Activated CD8-positive, alpha-beta T cell treated with anti-CD3 and anti-CD28 coated beads, Interleukin-2, amount 10 ng/mL, durations not matched to agents 7 days and 5 days (primary cell): ENCODE measurements at places on chromosomes 11 and 22. TPM values are rescaled to one million over a fixed set of nuclear protein-coding genes. Genes with fewer than 3 reads are reported as not detected.

GRCh38 chr11:128717516-128717915 is 23.6 kb downstream of the FLI1 start:
- no peaks in the 10 kb centered on the region for H3K27me3 ChIP-seq
- H3K4me1 ChIP-seq, result peaks cover 100% of the 10 kb centered on the region
- peak overlapping the region; percentile 76 for H3K4me3 ChIP-seq

GRCh38 chr22:45218976-45219375 is 21.7 kb downstream of the KIAA0930 start:
- no peaks in the 10 kb centered on the region for H3K27me3 ChIP-seq
- DNase-seq, result no peak
- H3K36me3 ChIP-seq, result no peaks in the 10 kb centered on the region
- H3K4me1 ChIP-seq, result peaks cover 7% of the 10 kb centered on the region
- H3K4me3 ChIP-seq, result no peak overlapping the region

- peak; percentile 47 for DNase-seq
- H3K36me3 ChIP-seq, result no peaks in the 10 kb centered on the region
- no peak overlapping the region for H3K4me3 ChIP-seq
- no peaks in the 10 kb centered on the region for H3K4me1 ChIP-seq
- H3K27me3 ChIP-seq, result peaks cover 7% of the 10 kb centered on the region
Measured at GRCh38 chr11:126716456-126717083, 284.0 kb downstream of the KIRREL3 start.

DNA sequence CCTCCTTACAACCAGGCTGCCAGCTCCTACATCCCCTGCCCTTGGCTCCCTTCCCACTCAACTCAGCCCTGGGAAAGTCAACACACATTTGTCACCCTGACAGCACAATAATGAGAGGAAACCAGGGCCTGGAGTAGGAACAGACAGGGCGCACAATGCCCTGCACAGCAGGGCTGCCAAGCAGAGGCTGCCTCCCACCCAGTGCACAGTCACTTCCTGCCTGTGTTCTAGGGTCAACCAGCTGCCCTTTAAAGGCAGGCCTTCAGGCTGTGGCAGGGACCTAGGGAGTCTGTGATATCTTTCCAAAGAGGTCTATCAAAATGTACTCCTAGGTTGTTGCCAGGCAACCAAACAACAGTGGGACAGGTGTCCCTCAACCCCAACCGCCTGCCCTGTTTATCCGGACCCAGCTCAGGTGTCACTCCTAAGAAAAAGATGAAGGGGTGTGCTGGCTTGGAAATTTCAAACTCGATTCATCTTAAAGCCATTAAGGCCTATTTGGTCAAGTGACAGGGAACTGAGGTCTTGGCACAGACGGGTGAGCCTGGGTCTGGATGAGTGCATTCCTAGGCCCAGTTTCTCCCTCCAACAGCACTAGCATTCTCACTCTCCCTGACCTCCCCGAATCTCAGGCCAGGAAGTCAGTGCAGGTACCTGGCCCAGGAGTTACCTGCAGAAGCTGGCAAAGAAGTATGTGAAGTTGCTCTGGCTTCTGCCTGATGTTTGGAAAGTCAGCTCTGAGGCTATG is 110.3 kb upstream of the PITPNB start:
- no peak for DNase-seq
- H3K27ac ChIP-seq, result no peak overlapping the region
- H3K4me1 ChIP-seq, result no peaks in the 10 kb centered on the region
- H3K27me3 ChIP-seq, result peaks cover under 1% of the 10 kb centered on the region
- H3K4me3 ChIP-seq, result no peak overlapping the region

DNA sequence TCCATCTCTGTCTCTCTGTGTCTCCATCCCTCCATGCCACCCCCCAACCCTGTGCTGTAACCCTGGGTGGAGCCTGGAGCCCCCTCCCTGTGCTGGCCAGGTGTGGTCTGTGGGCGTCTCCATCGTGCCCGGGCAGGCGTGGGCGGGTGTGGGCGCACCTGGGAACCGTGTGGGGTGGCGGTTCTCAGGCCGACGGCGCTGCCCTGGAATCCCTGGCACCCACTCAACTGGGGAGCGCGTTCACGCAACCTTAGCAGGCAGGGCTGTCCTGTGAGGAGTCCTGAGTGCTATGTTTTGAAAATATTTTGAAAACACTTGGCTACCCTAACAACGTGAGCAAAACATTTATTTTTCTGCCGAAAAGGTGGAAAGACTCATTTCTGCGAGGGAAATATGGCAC is 4.7 kb downstream of the TNNT3 start:
- no peak overlapping the region for H3K27ac ChIP-seq
- no peaks in the 10 kb centered on the region for H3K36me3 ChIP-seq
- H3K4me3 ChIP-seq, result no peak overlapping the region
- no peak for DNase-seq

DNA sequence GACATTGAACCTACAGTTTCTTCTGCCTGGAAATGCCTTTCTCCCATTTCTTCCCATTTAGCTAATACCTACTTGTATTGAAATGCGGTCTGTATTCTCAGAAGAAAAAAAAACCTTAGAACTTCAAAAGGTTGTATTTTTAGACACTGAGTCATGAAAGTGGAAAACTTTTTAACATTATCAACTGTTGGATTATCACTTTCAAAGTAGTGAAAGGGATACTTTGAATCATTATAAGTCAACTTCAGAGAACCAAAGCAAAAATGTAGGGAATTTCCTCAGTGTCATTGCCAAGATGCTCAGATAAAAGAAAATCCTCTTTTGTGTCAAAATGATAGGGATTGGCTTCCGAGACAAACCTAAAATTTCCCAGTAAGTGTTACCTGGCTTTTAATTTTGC is 6.6 kb downstream of the HOATZ start:
- peaks cover 26% of the 10 kb centered on the region for H3K4me1 ChIP-seq
- no peaks in the 10 kb centered on the region for H3K36me3 ChIP-seq
- no peak for DNase-seq
- H3K27me3 ChIP-seq, result peaks cover 2% of the 10 kb centered on the region

DNA sequence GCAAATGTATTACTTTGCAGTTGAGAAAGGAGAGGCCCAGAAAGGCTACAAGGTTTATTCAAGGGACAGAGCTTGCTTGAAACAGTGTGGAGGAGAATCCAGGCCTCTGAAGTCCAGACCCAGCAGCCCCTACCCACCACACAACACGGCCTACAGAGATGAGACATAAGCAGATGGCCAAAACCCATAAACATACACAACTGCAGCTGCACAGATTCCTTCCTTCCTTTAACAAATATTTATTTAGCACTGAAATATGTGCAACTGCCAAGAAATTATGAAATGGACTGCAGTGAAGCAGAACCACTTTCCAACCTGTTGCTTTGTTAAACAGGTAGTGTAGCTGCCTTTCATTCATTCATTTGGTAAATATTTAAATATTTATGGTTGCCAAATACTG is 122.3 kb downstream of the SPATA19 start:
- H3K36me3 ChIP-seq, result no peaks in the 10 kb centered on the region
- no peak overlapping the region for H3K4me3 ChIP-seq
- H3K4me1 ChIP-seq, result no peaks in the 10 kb centered on the region
- no peaks in the 10 kb centered on the region for H3K27me3 ChIP-seq
- no peak overlapping the region for H3K27ac ChIP-seq

Gene NOX4
- not detected for total RNA-seq

GRCh38 chr11:122096272-122097112 is 19.5 kb downstream of the BLID start:
- no peak overlapping the region for H3K27ac ChIP-seq
- peaks cover 18% of the 10 kb centered on the region for H3K27me3 ChIP-seq
- no peaks in the 10 kb centered on the region for H3K36me3 ChIP-seq
- DNase-seq, result no peak

Gene APOL4
- total RNA-seq, result 6.9 TPM

- no peak for DNase-seq
- peaks cover 14% of the 10 kb centered on the region for H3K36me3 ChIP-seq
- no peak overlapping the region for H3K27ac ChIP-seq
- H3K4me3 ChIP-seq, result no peak overlapping the region
- H3K4me1 ChIP-seq, result peaks cover 38% of the 10 kb centered on the region
Measured at GRCh38 chr11:13928566-13929251, 33.8 kb upstream of the SPON1 start.

DNA sequence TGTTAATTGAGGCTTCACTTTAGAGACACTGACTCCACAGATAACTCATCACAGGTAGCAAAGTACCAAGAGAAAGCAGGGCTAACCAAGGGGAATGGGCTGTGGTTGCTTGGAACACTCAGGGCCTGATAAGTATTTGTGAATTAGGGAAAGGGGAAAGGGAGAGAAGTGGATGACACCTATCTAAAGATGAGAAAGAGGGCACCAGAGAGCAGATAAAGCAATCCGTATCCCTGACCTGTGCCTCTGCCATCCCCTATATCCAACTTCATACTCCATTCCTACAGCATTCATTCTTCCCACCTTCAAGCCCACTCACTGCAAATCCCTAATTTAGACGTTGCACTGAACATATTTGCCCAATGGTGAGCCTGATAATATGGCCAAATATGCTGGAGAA is 43.0 kb upstream of the API5 start:
- no peaks in the 10 kb centered on the region for H3K36me3 ChIP-seq
- H3K27me3 ChIP-seq, result no peaks in the 10 kb centered on the region
- H3K27ac ChIP-seq, result no peak overlapping the region
- H3K4me3 ChIP-seq, result no peak overlapping the region
- no peak for DNase-seq

Gene GAB4
- total RNA-seq, result not detected

DNA sequence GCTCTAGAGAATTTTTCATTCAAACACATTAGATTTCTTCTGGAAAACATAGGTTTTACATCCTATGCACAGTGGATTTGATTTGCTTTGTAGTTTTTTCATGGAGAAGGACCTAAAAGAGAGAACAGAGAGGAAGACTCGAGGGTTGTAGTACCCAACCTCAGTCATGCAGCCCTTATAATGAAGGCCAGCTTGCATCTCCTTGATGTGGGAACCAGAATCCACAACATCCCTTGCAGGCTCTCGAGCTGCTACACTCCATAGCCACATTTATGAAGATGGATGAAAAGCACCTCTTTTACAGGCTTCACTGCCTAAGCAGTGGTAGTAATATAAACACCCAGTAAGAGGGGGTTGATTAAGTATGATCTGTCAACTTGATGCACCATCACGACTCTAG is 9.5 kb upstream of the OR5B12 start:
- DNase-seq, result peak; percentile 27
- no peak overlapping the region for H3K27ac ChIP-seq
- peaks cover 9% of the 10 kb centered on the region for H3K4me1 ChIP-seq
- no peak overlapping the region for H3K4me3 ChIP-seq
- no peaks in the 10 kb centered on the region for H3K36me3 ChIP-seq

Gene CSRP3
- total RNA-seq, result not detected

- H3K36me3 ChIP-seq, result no peaks in the 10 kb centered on the region
- no peaks in the 10 kb centered on the region for H3K4me1 ChIP-seq
- no peak overlapping the region for H3K4me3 ChIP-seq
- no peak overlapping the region for H3K27ac ChIP-seq
Measured at GRCh38 chr11:90669094-90669493, 446.2 kb upstream of the CHORDC1 start.

DNA sequence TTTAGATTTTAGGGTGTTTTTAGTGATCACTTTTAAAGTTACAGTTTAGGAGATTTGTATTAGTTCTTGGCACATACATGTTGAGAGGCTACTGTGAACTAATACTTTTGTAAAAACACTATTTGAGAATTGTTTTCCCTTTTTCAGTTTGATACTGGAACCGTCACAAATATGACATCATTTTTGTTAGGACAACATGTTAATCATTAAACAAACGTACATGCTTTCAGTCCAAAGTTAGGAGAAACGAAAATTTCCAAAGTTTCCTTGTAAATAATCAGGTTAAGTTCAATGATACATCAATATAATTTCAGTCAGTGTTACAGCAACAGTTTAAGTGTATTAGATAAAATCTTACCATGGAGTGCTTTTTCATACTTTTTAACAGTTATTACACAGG is 53.1 kb downstream of the SPECC1L start:
- H3K36me3 ChIP-seq, result peaks cover 44% of the 10 kb centered on the region
- H3K4me1 ChIP-seq, result peaks cover 19% of the 10 kb centered on the region
- H3K27ac ChIP-seq, result no peak overlapping the region
- no peaks in the 10 kb centered on the region for H3K27me3 ChIP-seq
- DNase-seq, result no peak

Gene OR52A1
- total RNA-seq, result not detected

GRCh38 chr11:45949992-45950407 is 27.5 kb downstream of the LARGE2 start:
- no peak overlapping the region for H3K4me3 ChIP-seq
- no peaks in the 10 kb centered on the region for H3K4me1 ChIP-seq
- no peaks in the 10 kb centered on the region for H3K27me3 ChIP-seq
- H3K36me3 ChIP-seq, result peaks cover 15% of the 10 kb centered on the region

Gene OR51I1
- total RNA-seq, result not detected

- no peak overlapping the region for H3K27ac ChIP-seq
- DNase-seq, result no peak
- H3K4me3 ChIP-seq, result no peak overlapping the region
Measured at GRCh38 chr11:87290304-87290922, 252.7 kb downstream of the TMEM135 start.

DNA sequence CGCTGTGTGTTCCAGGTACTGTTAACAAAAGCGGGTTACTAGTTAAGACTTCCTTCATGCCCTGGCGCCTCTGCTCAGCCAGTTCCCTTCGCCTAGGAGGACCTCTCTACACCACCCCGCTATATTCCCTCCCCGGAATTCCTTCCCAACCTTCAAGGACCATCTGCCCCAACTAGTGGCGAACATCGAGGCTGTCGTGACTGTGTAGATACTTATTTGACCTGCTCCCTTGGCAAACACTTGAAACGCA is 450 bp upstream of the BCL2L13 start:
- H3K27me3 ChIP-seq, result no peaks in the 10 kb centered on the region
- H3K4me3 ChIP-seq, result peak overlapping the region; percentile 95
- H3K36me3 ChIP-seq, result peaks cover 13% of the 10 kb centered on the region
- peak overlapping the region; percentile 97 for H3K27ac ChIP-seq

Gene MAJIN
- not detected for total RNA-seq

- no peak for DNase-seq
- H3K27ac ChIP-seq, result no peak overlapping the region
- H3K36me3 ChIP-seq, result no peaks in the 10 kb centered on the region
- H3K4me3 ChIP-seq, result no peak overlapping the region
- H3K27me3 ChIP-seq, result no peaks in the 10 kb centered on the region
Measured at GRCh38 chr22:42294034-42294985, 23.9 kb upstream of the TCF20 start.

Gene SYCE3
- not detected for total RNA-seq

DNA sequence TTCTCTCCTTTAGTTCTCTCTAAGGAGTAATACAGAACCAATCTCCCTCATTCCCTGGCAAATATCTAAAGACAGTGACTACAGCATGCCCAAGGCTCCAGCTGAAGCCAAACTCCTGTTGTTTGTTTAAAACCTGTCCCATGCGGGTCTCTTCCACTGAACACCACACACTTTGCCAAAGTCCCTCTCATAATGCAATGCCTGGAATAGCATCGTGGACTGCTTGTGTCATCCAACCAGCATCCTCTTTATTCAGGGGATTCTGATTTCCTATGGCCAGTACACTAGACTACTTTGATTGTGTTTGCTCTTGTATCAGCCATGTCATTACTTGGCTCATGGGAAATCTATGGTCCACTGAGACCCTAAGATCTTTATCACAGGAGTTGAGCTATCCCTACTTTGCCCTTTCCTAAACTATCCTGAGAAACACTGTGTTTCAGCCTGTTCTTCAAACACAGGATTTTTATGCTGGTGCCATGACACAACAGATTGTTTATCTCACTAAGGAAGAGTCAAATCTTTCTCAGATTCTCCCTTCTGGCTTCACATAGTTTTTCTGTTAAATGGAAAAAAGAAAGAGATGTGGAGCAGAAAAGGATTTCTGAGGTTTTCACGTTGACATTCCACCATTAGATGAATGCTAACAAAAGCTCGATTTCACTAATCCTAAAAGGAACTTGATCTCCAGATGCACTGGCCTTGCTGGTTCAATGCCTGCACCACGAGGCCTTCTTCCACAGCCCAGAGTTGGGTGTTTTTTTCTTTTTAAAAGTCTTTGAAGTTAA is 15.9 kb upstream of the IRAG1 start:
- H3K27me3 ChIP-seq, result peaks cover 2% of the 10 kb centered on the region
- H3K4me1 ChIP-seq, result no peaks in the 10 kb centered on the region
- H3K36me3 ChIP-seq, result no peaks in the 10 kb centered on the region
- H3K4me3 ChIP-seq, result no peak overlapping the region
- DNase-seq, result no peak
